HAP-1 (cell line): ENCODE measurements at places on chromosomes 16 and 17.

- DNase-seq: no peak
Measured at GRCh38 chr17:17572010-17572785, 19.3 kb downstream of the PEMT start.

DNA sequence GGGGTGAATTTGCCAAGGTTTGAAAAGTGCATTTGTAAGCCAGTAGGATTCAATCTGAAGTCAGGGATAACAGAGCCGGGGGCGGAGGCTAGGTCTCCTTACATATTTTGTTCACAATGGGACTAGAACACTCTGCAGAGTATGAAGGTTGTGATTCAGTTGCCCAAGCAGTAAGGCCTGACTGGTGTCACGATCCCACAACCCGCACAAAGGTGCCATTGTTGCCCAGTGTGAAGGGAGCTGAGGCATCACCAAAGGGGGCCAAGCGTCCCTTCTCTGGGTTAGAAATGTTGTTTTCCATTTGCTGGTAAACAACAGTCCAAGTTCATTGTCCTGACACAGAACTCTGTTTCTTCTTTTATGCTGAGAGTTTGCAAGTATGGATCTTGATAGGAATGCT is 471.8 kb downstream of the MAF start:
- DNase-seq: no peak

- peak; percentile 78 for DNase-seq
Measured at GRCh38 chr16:70770626-70771552, 30.1 kb downstream of the VAC14 start.

DNA sequence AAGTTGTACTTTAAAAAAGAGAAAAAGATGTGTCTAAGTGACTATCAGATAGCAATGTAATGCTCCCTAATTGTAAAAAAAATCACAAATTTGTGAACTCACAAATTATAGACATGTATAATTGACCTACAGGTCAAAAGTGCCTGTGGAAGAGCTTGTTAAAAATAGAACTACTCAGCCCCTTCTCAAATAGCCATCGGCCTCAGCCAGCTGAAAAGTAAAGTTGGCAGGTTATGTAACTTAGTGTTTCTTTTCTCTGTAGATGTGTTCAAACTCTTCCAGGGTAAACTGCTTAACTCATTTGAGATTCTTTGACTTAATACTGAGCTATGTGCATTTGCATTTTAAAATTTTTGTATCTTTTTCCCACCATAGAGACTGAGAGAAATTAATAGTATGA is 13.3 kb downstream of the AKTIP start:
- DNase-seq: no peak

- DNase-seq: no peak
Measured at GRCh38 chr16:27275394-27275793, 6.8 kb upstream of the NSMCE1 start.

DNA sequence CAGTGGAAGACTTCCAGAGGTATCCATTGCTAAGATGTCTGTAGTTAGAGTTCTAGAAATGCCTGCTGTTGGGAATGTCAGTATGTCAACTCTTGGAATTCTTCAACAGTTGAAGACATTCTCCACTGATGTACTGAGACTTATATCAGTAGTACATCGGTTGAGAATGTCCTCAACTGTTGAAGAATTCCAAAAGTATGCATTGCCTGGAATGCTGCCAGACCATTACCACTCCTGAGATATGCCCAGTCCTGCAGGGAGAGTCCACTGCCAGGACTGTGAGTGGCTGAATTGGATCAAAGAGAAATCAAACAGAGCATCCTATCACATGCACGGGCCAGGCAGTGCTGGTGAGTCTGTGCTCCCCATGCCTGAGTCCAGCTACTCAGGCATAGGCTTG is 42.0 kb downstream of the IL21R start:
- DNase-seq: no peak

- no peak for DNase-seq
Measured at GRCh38 chr16:11133344-11133943, 122.6 kb downstream of the SOCS1 start.

GRCh38 chr17:44920565-44920940 is 5.3 kb upstream of the GFAP start:
- DNase-seq: no peak

DNA sequence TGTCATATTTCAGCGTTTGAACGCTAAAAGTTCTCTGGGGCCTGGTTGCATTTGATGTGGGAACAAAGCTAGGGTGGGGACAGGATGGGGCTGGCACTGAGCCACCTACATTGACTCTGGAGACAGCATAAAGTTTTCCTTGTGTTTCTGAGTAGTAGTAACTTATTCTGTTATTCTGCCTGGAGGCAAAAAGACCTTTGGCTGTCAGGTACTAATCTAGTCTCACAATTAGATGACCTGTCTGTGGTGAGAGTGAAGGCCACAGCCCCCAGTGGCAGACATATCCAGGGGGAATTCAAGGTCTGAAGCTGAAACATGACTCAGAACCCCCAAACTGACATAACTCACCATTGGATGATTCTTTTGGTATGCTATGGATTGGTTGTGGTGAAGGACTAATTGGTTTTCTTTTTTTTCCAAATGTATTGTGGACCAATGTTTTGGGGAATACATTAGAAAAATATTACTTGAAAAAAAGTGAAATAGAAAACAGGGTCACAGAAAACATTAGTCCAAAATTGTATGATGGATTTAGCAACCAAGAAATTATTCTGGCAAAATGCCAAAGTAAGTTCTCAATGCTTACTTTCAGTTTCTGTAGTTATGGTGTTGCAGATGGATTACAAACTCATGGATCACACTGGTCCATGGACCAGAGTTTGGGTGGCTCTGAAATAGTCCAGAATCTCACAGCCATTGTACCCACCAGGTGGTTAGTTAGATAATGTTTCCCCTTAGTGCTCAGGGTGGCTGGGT is 10.5 kb upstream of the SALL1 start:
- DNase-seq: no peak
